ENCODE measurements at places on chromosomes 3 and 15.

- no peak for DNase-seq
These were observed 88.8 kb upstream of the PLXND1 start for GRCh38 chr3:129695230-129695629.

- DNase-seq: no peak
These were observed 118.4 kb upstream of the FLNB start for GRCh38 chr3:57889807-57890206.

GRCh38 chr3:152120601-152121269 lies 148.0 kb upstream of the MBNL1 start:
- DNase-seq: no peak

DNA sequence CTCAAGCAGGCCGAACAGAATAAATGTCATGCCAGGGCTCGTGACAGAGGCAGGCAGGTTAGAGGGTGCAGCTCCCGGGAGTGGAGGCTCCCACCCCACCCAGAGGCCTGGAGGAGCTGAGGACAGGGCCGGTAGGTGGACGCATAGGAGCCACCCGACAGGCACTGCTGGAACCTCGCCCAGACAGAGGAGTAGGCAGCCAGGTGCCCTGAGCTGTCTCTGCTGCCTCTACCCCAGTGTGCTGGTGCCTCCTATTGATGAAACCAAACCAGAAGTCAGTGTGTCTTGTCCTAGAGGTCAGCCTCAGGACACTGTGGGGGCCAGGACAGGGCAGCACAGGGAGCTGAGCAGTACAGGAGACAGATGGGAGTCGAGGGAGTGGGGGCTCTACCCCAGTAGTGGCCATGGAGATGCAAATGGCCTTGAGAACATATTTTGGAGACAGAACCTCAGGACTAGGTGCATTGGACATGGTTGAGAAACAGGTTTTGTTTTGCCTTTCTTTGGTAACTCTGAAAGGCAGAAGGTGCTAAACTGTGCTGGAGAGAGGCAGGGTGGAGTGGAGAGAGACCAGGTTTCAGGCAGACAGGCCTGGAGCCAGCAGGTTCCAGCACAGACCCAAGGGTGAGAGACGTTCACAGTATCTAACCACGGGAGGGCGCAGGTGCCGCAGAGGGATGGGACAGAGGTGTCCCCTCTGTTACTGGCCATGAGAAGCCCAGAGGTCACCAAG lies 15.4 kb upstream of the KLF15 start:
- no peak for DNase-seq

DNA sequence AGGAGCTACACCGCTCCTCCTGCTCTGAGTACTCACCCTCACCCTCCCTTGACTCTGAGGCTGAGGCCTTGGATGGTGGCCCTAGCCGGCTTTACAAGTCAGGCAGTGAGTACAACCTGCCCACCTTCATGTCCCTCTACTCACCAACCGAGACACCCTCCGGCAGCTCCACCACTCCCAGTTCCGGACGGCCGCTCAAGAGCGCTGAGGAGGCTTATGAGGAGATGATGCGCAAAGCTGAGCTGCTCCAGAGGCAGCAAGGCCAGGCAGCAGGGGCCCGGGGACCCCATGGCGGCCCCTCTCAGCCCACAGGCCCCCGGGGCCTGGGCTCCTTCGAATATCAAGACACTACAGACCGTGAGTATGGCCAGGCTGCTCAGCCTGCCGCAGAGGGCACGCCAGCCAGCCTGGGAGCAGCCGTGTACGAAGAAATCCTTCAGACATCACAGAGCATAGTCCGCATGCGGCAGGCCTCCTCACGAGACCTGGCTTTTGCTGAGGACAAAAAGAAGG lies 21.2 kb upstream of the APEH start:
- DNase-seq: no peak

- no peak for DNase-seq
These were observed 18.3 kb upstream of the PKM start for GRCh38 chr15:72249142-72249810.

DNA sequence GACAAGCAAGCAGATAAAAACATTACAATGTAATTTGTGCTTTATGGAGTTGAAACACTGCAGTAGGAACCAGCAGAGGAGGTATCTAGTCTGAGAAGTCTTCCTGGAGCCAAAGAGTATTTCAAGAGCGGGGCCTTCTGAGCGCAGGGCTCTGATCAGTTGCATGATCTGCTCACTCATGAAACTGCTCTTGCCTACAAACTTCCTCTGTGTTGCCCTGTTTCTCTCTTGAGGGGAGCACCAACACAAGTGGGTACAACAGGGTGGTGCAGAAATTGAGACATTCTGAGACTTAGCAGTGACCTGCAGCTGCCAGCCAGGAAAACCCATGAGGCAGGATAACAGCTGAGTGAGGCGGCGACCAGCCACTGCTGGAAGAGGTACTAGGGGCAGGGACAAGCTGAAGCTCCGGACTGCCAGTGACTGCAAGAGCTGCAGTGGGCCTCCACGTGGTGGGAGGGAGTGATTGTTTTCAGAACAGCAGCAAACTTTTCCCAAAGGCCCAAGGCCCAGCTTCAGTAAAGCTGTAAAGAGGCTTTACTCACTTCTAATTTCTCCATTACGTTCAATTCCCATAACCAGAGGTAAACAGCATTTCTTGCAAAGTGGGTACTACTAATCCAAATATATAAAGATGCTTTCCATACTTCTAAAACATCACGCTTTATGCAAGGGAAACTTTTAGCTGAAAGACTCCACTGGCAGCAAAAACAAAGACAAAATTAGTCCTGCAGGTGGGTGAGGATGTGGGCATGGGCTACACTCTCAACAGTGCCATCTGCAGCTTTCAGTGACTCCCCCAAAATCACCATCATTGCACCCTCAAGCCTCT lies 69.0 kb upstream of the LPP start:
- no peak for DNase-seq

DNA sequence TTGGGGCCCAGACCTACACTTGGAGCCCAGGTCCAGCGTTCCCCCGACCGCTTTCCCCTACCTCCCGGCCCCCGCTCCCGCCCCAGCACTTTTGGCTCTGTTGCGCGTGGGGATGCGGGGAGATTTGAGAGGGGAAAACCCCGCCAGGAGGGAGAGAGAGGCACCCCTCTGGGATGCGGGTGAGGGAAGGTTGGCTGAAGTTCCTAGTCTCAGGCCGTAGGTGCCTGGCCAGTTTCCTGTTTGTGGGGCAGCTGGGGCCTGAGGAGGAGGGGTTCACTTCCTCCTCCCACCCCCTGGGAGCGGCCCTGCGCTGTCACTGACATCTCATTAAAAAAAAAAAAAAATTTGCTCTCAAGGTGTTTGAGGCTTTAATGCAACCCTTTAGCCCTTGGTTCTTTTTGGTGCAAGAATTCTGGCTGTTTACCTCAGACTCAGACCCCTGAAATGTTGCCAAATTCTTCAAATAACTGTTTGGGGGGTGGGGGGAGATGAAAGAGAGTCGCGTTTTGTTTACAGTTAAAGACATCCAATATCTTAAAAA lies 2.6 kb downstream of the FAM43A start:
- DNase-seq: no peak

DNA sequence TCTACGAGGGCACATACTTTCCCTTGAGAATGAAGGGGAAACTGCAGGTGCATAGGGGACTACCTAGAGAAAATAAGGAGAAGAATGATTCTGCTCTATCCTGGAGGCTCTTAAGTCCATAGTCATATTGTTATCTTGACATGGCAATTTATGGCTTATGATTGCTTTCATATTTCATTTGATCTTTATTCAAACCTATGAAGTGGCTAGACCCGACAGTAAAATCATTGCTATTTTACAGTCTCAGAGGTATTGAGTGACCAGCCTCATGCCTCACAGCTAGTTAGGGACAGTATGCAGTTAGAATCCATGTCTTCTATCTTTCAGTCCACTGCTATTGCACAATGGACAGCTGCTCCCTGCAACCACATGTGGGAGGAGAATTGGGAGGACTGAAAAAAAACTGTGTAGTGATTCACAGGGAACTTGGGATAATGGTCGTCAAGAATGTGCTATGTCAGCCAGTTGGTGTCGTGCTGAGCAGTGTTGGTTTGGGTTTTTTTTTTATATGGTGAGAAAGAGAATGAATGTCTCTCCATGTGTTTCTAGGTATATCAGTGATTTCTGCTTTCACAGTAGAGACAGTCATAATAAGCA lies 63.2 kb upstream of the SPPL2A start:
- DNase-seq: no peak

- no peak for DNase-seq
These were observed 220.7 kb downstream of the NR2F2 start for GRCh38 chr15:96551196-96551595.

DNA sequence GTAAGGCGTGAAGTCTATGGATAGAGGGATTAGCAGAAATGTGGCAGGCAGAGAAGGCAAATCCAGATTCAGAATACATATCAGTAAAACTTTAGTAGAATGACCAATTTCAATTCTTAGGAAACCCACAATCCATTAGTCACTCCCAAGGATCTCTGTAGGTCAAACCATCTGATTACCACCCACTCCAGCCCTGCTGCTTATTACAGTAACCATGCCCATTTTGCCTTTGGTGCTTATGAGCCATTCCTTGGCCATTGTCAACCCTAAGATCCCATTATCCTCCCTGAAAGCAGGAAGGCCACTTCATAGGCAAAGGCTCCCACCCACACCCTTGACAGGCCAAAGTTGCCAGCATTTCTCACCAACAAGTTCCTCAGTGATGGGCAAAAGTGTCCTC lies 5.1 kb upstream of the KLHL40 start:
- no peak for DNase-seq

DNA sequence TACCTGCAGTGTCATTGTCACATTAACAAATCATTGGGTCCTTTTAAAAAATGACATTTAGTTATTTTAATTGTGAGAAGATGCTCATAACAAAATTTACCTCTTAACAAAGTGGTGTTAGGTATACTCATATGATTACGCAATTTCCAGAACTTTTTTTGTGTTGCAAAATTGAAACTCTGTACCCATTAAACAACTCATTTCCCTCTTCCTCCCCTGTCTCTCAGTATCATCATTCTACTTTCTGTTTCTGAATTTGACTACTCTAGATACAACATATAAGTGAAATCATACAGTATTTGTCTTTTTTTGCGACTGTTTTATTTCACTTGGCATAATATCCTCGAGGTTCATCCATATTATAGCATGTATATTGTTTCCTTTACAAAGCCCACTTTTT lies 58.7 kb upstream of the CHST2 start:
- no peak for DNase-seq

DNA sequence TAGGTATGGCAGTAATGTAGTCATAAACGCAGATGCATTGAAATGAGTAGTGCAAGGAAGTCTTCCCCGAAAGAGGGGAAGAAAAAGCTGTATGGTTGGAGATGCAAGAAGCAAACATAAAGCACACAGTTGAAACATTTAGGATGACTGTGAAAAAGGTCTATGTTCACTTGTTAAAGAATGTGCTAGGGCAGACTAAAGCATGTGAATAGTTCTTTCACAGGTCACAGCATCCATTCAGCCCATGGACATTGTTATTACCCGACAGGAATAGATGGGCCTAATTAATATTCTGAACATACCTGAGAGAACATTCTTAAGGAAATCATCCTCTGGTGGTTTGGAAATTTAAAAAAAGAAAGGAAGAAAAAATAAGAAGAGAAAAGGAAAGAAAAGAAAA lies 595.2 kb downstream of the ZIC1 start:
- no peak for DNase-seq

DNA sequence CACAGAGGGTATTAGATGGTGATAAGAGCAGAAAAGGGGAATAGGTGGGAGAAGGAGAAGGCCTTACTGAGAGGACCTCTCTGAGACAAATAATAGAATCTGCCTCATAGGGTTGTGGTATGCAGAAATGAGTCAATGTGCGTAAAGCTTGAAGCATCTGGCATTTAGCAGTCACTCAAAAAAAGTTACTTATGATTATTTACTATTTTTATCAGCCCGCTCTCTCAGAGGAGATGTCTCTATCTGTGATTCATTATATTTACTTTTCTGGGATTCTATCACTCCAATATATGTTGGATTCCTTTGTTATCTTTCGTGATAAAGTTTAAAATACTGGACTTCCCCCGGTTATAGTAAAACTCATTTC lies 4.6 kb upstream of the TM4SF1 start:
- DNase-seq: no peak

- no peak for DNase-seq
These were observed 736.0 kb upstream of the NR2F2 start for GRCh38 chr15:95594496-95594895.

DNA sequence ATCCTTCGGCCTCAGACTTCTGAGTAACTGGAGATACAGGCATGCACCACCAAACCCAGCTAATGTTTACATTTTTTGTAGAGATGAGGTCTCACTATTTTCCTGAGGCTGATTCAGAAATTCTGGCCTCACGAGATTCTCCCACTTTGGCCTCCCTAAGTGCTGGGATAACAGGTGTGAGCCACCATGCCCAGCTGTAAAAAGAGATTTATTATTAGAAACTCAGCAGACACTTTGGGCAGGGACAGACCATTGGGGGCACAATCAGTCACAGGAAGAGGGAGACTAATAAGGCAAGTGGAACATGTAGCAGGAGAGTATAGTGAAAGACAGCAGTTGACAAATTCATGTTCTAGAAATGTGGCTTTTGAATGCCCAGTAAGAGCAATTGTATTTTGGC lies 249.2 kb downstream of the CBLB start:
- no peak for DNase-seq

Data from activated naive CD4-positive, alpha-beta T cell treated with anti-CD3 and anti-CD28 coated beads, Interleukin-2, amount 50 U/mL, for 72 hours (primary cell).